H54 (cell line): ENCODE measurements at places on chromosomes 5 and 9.

DNA sequence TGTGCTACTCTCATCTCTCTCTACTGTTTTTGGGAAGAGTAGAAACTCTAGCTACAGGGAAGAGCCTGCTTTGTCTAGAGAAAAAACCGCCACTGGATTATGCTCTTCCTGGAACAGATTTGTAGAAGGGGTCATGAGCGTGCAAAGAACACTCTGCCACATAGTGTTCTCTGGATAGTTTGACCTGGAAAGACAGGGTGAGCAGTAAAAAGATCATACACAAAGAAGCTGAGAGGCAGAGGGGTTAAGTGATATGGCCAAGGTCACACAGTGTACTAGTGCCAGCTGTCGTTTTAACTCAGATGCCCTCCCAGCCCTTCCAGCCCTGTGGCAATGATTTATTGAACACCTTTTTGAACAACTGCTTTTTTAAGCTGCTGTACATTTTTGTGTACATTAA is 182.2 kb downstream of the NNT start:
- DNase-seq, result no peak

DNA sequence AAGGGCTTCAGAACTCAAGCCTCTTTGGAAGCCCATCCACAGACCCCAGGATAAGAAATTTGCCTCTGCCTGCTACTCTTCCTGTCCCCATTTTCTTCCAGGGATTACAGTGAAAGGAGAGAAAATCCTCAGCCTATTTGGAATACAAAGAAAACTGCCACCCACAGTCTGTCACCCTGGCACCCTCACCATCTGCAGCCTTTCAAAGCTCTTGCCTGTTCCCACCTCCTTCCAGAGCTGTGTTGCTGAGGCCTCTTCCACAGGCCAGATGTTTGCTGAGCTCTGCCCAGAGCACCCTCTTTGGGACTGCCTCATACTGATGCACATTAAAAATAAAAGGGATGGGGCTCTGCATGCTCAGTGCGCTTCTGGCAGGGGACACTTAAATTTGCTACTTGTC is 35.9 kb upstream of the TAF1L start:
- DNase-seq, result no peak

GRCh38 chr9:137379761-137380161 is 43.2 kb downstream of the EXD3 start:
- no peak for DNase-seq

- no peak for DNase-seq
Measured at GRCh38 chr9:136587145-136587943, 41.5 kb upstream of the NOTCH1 start.

GRCh38 chr5:32410630-32411029 is 33.9 kb downstream of the ZFR start:
- DNase-seq, result no peak

GRCh38 chr5:157679801-157680200 is 8.5 kb downstream of the C5orf52 start:
- DNase-seq, result no peak

GRCh38 chr5:36696059-36696673 is 89.8 kb downstream of the SLC1A3 start:
- peak; percentile 71 for DNase-seq

GRCh38 chr9:91884696-91885687 is 65.0 kb downstream of the ROR2 start:
- DNase-seq, result no peak

DNA sequence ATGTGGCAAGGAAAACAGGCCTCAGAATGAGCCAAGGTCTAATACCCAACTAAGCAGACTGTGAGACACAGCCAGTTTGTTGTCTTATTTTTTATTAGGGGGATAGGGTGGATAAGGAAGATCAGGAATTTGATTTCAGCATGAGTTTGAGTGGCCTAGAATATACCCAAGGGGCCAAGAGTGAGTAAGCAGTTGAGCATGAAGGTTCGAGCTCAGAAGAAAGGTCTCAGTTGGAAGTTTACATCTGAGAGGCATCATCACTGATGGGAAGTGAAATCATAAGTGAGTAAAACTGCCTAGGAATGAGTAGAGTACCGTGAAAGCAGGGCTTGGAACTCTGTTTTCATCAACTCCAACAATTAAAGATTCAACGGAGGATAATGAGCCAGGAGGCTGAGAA is 12.6 kb downstream of the PSMD5 start:
- DNase-seq, result no peak

DNA sequence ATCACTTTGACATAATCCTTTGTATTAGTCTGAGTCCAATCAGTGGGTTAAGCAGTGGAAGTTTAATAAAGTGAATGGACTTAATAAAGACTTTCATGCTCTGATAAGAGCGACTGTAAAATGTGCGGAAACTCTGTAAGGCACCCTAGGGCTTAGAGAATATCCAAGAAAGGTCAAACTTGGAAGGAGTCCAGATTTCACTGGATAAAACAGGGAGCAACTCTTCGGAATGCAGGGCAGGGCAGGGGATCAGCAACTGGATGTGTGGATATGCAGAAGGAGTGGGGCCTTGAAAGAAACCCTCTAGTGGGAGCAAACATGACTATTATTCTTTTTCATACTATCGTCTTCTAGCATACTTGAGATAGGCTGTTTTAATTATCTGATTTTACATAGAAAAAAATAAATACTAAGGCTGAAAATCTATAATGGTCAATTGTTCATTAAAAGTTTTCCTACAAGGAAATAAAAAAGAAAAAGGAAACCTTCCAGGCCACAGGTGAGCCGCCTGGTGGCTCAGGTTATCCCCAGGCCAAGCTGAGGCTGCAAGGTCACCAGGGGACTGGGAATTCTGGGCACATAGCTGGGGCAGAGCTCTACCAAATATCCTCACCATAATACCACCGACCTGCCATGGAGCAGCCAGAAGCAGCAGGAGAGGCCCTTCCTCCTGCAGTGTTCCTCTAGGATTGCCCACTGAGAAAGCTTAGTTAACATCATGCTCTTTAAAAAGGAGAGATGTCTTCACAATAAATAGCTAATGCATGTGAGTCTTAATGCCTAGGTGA is 46.3 kb upstream of the CCDC112 start:
- no peak for DNase-seq

- no peak for DNase-seq
Measured at GRCh38 chr5:53568871-53569270, 8.4 kb downstream of the NDUFS4 start.

DNA sequence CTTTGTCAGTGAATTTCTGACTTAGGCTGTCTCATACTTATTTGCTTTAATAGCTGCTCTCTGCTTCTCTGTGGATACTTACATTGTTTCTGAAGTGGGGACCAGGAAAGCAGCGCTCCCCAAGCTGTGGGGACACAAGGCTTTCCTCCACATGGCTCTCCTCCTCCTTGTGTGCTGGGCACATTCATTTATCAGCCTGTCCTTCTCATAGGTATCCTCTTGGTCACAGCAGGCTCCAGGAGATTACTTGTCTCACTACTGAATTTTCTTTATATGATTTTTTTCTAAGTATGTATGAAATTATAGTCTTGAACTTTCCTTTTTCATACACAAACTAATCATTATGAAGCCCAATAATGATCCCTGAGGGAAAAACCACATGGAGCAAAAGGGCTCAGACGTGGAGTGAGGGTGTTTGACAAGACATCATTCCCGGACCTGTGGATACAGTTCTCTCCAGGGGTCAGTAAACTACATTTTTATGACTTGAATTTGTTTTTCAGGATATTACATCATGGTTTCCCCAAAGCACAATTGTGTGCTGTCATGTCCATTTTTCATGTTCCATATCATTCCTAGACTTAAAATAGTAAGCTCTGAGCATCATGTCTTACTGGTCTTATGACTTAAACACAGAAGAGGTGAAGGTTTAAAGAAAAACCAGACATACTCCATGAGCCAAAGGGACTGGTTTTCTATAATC is 234.5 kb downstream of the PCSK1 start:
- no peak for DNase-seq

DNA sequence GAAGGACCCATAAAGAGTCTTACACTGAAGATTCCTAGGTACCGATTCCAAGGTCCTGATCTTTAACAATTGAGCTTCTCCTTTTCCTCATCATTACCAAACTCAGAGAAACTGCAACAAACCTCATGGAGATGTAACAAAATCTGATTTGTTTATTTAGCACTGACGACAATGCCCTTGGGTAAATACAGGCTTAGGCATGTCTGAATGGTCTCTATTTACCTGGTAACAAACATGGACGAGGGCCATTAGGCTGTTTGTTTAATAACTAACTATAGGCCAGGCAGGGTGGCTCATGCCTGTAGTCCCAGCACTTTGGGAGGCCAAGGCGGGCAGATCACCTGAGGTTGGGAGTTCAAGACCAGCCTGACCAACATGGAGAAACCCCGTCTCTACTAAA is 333.3 kb downstream of the AGTPBP1 start:
- no peak for DNase-seq

GRCh38 chr5:93654676-93655075 is 71.7 kb downstream of the NR2F1 start:
- DNase-seq, result no peak

- no peak for DNase-seq
Measured at GRCh38 chr5:64566310-64566916, 60.6 kb downstream of the RGS7BP start.

DNA sequence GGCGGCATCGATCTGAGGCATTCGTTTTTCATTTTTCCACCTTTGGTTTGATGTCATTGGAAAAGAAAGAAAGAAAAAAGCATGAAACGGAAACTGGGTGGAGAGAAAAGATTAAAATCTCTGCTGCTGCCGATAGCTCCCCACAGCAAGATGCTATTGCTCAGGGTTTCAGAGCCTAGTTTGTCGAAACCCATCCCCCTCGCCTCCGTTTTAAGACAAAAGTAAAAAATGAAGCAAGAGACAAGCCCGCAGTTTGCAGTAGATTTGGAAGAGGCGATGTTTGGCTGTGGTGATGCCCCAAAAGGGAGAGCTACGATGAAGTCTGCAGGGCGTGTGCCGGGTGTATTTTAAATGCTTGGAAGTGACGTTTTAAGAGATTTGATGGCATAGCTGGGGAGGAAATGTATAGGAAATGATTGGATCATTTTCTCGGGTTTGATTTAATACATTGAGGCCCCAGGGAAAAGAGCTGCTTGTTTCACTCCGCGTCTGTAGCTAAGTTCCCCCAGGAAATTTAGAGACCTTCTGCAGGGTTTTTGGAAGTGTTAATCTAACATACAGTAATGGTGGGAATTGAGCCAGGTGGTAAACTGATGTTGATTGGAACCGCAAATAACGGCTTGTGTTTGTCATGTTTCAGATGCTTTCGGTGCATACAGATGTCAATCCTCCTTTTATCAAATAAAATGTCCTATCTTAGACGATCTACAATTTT is 909 bp downstream of the NDFIP1 start:
- DNase-seq, result no peak

DNA sequence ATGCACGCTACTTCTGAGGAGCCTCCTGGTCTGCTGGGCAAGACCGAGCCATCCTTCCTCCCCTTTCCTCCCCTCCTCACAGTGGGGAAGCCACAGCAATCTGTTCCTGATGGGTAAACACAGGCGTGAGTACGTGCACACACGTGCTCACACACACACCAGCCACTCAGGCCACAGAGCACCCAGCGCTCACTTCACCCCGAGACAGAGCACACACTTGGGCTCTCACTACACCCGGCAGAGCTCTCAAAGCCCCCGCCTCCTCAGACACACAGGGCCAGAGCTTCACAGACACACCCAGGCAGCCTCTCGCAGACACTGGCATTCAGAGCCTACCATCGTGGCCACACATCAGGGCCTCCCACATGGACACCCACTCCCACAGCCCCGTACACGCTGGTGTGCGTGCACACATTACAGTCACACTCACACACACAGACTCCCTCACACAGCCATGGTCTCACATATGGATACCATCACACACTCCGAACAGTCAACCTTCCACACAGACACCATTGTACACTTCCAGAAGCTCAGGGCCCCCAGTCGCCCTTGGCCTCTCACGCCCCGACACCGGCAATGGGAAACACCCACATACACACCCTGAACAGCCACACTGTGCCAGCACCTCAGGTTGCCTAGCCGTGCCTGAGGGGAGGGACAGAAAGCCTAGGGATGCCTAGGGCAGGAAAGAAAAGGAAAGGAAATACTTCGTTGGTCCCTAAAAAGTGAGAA is 13.5 kb downstream of the CNTFR start:
- no peak for DNase-seq

GRCh38 chr9:31590091-31590490 is 794.4 kb upstream of the ACO1 start:
- no peak for DNase-seq

DNA sequence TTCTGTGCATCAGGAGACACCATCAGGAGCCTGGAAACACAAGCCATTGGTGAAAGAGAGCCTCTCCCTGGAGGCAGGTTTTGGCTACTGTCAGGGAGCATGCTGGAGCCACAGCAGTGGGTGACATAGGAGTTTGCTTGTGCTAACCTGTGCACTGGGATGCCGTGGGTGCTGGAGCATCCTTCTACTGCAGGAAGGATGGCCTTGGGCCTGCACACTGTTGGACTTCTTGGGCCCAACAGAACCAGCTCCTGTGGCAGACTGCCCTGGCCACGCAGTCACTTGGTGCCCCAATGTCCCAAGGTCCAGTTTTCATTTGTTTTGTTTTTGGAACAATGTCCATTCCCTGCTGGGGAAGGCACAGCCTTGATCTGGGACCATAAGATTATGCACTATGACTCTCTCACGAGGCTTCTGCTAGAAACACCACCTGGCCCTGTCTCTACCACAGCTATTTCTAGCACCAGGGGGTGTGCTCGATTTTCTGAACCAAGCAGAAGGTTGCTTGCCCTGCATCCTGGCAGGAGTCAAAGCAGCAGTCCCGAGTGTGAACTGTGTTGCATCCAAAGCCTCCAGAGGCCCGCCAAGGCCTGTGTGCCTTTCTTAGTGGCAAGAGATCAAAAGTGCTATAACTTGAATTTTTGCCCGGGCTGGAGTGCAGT is 5.5 kb upstream of the LTC4S start:
- no peak for DNase-seq

DNA sequence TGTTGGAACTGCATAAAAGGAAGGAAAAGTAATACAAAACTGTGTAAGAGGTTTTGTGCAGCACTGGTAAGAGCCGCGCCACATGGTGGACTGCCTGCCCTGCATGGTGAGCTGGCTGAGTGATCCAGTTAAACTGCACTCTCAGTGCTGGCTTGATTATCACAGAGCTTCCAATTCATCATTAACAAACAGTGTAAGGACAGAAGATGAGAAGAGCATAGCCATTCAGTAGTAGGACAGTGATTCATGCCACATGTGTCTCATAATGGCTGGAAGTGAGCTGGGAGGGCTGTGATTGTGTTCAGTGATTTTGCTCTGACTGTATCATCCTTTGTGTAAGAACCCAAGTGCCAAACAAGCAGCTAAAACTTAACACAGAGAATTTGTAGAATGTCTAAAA is 14.1 kb downstream of the ASPN start:
- no peak for DNase-seq

DNA sequence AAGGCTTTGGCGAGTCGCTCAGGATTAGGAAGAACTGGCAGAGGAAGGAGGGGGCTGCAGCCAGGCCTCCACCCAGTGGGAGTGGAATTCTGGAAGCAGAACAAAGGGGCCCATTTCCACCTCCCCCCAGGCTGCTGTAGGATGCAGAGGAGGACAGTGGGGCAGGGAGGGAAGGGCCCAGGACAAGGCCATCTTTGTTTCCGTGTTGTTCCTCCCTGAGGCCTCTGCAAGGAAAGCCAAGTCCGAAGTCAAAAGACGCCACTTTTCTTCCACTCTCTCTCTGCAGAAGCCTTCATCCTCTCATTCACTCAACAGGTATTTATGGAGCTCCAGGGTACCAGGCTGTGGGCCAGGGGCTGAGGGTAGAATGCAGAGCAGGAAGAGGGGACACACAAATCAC is 70.7 kb downstream of the ENTREP1 start:
- no peak for DNase-seq

- DNase-seq, result no peak
Measured at GRCh38 chr9:96021551-96022444, 146.3 kb downstream of the ERCC6L2 start.
